ENCODE measurements at places on chromosomes 5 and 9.

- DNase-seq, result no peak
Observed at GRCh38 chr5:17443333-17444130, 54.5 kb upstream of the TAF11L2 start.

GRCh38 chr5:172834415-172835289 is 601 bp downstream of the ERGIC1 start:
- no peak for DNase-seq

GRCh38 chr5:61881821-61882487 is 424.1 kb upstream of the KIF2A start:
- no peak for DNase-seq

DNA sequence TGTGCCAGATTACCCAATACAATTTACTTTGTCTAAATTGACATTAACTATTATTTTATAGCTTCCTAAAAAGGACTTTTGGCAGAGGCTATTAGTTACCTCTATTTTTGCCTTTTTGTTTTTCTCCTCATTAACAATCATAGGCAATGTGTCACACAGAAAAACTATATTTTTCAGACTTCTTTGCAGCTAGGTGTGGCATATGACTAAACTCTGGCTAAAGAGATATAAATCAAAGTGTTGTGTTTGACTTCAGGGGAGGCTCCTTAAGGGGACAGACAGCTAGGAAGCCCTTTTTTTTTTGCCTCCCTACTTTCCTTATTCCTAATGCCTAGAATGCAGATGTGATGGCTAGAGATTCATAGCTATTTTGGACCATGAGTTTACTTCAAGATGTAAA is 19.7 kb upstream of the GCNT4 start:
- no peak for DNase-seq
